ENCODE measurements at places on chromosomes 4 and X. TPM values are rescaled to one million over a fixed set of nuclear protein-coding genes. Genes with fewer than 3 reads are reported as not detected.

PRRG1 gene
- total RNA-seq = 14.2 TPM

ACSL1 gene
- 4.6 TPM for total RNA-seq

AR gene
- 0.26 TPM for total RNA-seq

CNOT6L gene
- total RNA-seq = 32.1 TPM

HSFX3 gene
- total RNA-seq = not detected

CLGN gene
- 0.26 TPM for total RNA-seq

MAGEA8 gene
- total RNA-seq = not detected

DCAF4L1 gene
- total RNA-seq = 0.13 TPM

HPGDS gene
- total RNA-seq = not detected

GYPE gene
- total RNA-seq = under 0.01 TPM

All from dermis microvascular lymphatic vessel endothelial cell (primary cell).